CD4-positive, alpha-beta memory T cell (primary cell): ENCODE measurements at places on chromosomes 3 and 15.

- DNase-seq, result no peak
Measured at GRCh38 chr3:9754678-9755077, 4.9 kb downstream of the OGG1 start.

- no peak for DNase-seq
Measured at GRCh38 chr3:13831386-13831996, 48.4 kb downstream of the WNT7A start.

DNA sequence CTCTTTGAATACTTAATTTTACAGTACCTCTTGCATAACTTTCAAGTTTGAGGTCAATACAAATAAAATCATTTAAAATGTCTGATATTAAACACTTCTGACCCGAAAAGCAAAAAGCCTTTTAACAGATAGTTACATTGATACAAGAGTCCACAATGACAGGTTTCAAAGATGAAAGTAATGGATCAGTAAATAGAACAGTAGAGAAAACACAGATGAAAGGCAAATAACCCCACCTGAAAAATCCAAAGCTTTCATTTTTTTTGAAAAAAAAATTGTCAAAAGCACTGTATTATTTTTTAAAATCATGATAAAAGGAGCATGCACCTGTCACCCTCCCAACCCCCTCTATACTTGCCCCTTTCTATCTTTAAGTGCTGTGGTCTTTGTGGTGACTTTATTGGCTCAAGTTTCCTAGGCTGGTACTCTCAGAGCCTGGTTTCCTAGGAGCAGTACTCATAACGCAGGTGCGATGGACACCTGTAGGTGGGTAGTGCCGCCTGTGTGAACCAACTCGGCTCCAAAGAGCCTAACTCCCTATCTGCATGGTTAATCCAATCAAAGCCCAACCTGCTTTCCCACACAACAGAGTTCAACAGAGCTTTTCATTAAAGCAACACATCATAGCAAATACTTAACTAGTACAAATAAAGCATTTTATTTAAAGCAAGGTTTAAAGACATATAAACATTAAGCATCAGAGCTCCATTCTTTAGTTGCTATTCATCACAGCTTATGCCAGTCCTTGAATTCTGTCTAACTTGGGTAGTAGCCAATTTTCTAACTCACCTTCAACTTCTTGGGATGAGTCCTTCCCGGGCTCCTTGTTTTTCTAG, 32.2 kb downstream of the LIPC start:
- no peak for DNase-seq

- no peak for DNase-seq
Measured at GRCh38 chr3:141921316-141921715, 44.9 kb downstream of the ATP1B3 start.

- no peak for DNase-seq
Measured at GRCh38 chr15:91202510-91203102, 102.5 kb downstream of the SV2B start.

GRCh38 chr3:48621461-48621869, at the start of gene TMEM89:
TMEM89 (minus strand) TSS chr3:48621769; CDS start chr3:48621756, 13 bp downstream.
- DNase-seq, result no peak

- no peak for DNase-seq
Measured at GRCh38 chr3:38497031-38497430, 891 bp downstream of the EXOG start.

DNA sequence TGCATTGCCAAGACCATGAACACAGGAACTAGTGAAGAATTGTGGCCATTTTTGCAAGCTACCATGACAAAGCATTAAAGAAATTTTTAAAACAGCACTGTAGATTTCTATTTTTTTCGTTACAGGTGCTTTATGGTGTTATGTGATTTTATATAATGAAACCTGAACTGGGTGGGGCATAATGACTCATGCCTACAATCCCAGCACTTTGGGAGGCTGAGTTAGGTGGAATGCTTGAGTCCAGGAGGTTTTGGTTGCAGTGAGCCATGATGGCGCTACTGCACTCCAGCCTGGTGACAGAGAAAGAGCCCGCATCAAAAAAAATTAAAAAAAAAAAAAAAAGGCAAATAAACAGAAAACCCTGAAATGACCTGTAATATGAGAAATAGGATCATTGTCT, 846.7 kb downstream of the EPHA3 start:
- DNase-seq, result no peak

DNA sequence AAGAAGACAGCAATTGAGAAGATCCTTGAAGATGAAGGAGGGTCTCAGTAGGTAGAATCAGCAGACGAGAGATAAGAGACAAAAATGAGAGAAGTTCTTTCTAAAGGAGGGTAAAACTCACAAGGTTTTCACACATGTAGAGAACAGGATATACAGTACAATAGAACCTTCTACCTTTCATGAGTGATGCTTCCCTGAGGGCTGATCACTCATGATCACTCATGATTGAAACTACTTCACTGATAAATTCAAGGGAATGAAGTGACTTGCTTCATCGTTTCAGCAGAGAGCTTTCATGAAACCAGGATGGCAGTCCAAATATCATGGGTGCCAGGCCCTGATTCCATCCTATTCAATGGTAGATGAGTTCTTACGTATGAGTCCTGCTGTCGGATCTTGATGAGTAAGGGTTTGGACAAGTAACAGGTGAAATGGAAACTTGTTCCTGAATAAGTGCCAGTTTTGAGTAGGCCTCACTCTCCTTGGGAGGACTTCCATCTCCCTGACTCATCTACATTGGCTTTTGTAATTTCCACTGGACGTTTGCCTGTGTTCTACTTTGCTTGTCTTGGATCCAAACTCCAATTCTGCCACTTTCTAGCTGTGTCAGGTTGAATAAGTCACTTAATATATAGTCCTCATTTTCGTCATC, 9.6 kb upstream of the CLDN16 start:
- DNase-seq, result no peak

DNA sequence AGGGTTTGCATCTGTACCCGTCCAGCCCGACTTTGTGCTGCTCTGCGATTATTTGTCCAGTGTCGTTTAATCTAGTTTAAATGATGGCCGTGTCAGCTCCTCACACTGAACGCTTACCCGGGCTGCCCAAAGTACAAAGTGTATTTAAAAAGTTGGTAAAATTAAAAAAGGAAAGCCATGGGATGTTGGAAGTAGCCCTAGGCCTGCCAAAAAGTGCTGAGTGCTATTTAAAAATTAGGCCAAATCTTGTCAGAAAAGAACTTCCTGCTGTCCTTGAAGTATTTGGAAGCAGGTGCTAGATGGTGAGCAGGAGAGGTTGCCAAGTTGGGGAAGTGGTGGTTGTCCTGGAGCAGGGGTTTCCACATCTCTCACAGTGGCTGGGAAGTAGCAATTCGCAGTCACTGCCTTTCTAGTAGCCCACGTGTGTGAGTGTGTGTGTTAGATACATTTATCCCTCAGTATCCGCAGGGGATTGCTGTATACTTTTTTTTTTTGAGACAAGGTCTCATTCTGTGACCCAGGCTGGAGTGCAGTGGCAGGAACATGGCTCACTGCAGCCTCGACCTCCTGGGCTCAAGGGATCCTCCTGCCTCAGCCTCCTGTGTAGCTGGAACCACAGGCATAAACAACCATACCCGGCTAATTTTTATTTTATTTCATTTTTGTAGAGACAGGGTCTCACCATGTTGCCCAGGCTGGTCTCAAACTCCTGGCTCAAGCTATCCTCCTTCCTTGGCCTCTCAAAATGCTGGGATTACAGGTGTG, 664 bp downstream of the PPCDC start:
- peak; percentile 8 for DNase-seq

DNA sequence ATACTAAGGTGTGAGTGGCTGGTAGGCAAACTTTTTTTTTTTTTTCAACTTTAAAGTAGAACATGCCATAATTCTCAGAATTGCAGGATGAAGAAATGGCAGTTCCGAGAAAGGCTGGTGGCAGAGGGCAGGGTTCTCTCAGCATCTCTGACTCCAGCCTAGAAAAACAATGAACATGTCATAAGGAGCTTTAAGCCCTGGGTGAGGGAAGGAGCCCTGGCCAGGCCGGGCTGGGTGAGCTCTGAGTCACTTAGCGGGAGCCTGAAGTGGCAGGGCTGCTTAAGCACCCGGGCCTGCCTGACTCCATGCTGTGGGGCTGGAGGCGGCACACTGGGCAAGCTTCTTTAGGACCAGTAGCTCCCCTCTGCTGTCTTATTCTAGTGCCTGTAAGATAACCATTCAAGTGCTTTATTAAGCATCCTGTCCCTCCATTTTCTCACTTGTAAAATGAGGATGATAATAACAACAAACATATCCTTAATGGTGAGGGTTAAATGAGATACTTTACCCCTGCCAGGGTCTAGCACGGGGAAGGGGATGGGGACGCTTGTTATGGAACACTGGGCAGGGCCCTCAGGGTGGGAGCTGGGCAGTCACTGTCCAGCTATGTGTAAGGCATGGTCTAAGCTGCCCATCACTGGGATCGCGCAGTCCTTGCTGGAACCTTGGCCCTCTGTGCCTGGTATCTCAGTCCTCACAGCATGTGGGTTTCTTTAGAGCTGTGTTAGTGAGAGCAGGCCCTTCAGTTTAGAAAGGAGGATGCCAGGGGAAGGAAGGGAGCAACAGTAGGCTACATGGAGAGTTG, 18.4 kb downstream of the SMAD6 start:
- DNase-seq, result no peak

GRCh38 chr3:23648996-23649395, 156.8 kb upstream of the UBE2E1 start:
- DNase-seq, result no peak

DNA sequence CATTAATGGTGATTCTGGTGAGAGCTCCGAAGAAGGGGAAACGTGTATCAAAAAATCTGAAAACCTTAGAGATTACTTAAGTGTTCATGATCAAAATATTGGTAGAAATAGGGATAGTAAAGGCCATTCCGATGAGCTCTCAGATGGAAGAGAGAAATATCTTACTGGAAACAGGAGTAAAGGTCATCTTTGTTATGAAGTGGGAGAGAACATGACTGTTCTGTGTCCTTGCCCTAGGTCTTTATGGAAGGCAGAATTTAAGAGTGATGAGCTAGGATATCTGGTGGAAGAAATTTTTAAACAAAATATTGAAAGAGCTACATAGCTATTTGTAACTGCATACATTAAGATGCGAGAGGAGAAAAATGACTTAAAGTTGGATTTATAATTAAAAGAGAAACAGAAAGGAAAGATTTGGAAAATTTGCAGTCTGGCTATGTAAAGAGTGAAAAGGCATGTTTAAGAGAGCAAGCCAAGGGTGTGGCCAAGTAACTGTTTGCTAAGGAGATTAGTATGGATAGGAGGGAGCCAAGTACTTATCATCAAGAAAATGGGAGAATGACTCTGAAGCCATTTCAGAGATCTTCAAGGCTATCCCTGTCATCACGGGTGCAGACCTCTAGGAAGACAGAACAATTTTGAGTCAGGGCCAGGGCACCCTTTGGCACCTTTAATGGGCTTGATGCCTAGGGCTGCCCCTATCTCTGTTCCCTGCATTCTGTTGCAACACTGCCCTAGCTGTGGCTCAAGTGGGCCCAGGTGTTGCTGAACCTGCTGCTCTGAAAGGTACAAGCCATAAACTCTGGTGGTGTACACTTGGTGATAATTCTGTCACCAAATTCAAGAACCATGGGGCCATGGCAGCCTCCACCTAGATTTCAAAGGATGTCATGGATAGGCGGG, 27.3 kb downstream of the SLMAP start:
- DNase-seq, result no peak

- no peak for DNase-seq
Measured at GRCh38 chr15:39918688-39919385, 1.2 kb downstream of the GPR176 start.

DNA sequence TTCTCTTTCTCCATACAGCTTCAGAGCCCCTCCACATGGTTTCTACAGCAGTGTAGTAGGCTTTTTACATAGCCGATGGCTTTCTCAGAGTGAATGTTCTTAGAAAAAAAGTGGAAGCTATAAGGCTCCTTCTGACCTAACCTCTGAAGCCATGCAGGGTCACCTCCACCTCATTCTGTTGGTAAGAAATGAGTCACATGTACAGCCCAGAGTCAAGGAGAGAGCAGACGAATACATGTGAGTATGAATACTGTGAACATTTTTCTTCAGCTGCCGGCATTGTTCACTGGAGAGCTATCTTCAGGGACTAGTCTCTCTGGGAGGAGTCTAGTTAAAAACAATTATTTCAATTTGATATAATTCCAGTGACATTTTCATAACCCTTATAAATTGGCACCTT, 68.2 kb upstream of the THRB start:
- no peak for DNase-seq

- DNase-seq, result no peak
Measured at GRCh38 chr15:27491666-27492621, 521.0 kb downstream of the GABRG3 start.

GRCh38 chr3:120350401-120350941, 1.3 kb upstream of the LRRC58 start:
- DNase-seq, result no peak

DNA sequence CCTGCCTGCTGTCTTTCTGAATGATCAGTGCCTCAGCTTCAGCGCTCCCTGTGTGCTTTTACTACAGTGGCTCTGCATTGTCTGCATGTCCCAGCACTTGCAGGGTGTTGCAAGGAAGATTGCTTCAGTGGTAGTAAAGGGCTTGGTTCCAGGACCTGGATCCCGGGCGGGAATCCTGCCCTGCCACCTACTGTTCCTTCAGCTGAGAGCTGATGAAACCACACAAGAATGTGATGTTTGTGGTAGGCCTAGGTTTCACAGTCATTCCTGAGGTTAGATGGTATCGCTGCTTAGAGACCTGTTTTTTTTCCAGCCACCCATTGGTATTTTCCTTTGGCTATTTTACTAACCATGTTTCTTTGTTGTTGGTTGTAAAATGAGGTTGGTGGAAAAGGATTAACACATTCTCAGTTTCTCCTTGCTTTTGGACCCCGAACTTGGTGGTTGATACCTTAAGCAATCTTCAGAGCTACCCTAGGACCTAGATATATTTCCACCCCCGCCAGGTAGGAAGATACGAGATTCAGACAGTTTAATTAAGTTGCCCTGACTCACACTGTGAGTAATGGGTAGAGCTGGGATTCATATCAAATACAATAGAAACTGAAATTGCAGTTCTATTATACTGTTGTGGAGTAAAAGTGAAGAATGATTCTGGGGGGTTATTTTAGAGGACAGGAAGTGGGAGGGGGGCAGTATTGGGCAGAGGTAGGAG, 11.4 kb downstream of the GPR87 start:
- DNase-seq, result peak; percentile 48

GRCh38 chr15:50543556-50543955, 2.9 kb downstream of the USP50 start:
- DNase-seq, result no peak

DNA sequence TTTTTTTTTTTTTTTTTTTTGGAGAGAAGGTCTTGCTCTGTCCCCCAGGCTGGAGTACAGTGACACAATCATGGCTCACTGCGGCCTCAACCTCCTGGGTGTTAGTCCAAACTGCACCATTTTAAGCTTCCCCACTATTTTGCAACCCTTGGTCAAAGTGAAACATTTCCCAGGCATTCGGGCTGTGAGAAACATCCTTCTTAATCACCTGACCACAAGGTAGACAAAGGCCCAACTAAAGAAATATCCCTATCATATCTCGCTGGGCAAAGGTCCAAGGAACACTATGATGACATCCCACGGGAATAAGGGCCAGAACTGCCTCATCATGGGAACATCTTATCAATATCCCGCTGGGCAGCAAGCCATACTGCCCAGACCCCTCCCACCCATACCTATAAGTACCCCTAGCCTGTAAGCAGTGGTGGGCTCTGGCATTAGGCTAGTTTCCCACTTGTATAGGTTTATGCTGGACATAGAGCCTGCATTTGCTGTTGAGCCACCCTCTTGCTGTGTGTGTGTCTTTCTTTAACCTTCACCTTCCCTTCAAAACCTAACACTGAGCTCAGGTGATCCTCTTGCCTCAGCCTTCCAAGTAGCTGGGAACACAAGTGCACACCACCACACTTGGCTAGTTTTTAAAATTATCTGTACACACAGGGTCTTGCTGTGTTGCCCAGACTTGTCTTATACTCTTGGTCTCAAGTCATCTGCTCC, 95.2 kb downstream of the SEMA5B start:
- DNase-seq, result no peak
